HFFc6 (cell line): ENCODE measurements at places on chromosomes 3 and 15. TPM values are rescaled to one million over a fixed set of nuclear protein-coding genes. Genes with fewer than 3 reads are reported as not detected.
A peak's percentile ranks its signal among the peaks of the same experiment; 100 is the strongest.

DNA sequence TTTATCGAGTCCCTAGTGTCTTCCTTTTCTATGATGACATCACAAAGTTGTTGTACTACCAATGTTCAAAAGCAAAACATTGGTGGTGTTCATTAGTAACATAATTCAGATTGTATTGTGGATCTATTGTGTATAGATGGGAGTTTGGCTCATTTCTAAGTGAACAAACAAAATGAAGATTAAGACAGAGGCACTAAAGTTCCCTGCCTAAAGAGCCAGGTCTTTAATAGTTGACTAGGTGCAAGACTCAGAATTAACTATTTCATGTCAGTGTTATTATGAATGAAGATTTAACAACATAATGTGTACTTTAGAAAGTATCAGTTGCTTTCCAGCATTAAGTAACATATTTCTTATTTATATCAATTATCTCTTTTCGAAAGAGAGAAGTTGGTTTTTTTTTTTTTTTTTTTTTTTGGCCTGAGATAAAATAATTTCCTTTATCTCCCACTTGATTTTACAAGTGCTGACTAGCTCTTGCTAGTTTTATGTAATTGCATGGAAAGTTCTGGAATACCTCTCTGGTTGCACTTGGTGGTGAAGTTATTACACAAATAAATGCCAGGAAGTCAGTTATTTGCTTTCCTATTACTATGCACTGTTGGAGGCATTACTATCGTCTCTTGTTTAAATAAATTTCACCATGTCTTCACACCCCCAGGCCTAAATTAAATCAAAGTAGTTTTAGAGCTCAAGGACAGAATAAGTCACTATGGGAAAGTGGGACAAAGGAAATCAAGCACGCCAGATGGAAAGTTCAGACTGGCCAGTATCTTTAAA, 48.7 kb downstream of the NAALADL2 start:
- H3K27me3 ChIP-seq = no peaks in the 10 kb centered on the region
- no peak for DNase-seq
- H3K4me3 ChIP-seq = no peak overlapping the region
- no peaks in the 10 kb centered on the region for H3K36me3 ChIP-seq
- peak overlapping the region; percentile 59; the same call in 1 of the 2 replicates for H3K27ac ChIP-seq
- peaks cover 27% of the 10 kb centered on the region for H3K4me1 ChIP-seq

GRCh38 chr3:31762888-31763351, 218.1 kb downstream of the OSBPL10 start:
- no peak for DNase-seq
- H3K27ac ChIP-seq = no peak overlapping the region
- H3K4me3 ChIP-seq = no peak overlapping the region
- no peaks in the 10 kb centered on the region for H3K36me3 ChIP-seq
- H3K27me3 ChIP-seq = peaks cover 2% of the 10 kb centered on the region
- no peaks in the 10 kb centered on the region for H3K4me1 ChIP-seq

- H3K27me3 ChIP-seq = no peaks in the 10 kb centered on the region
- H3K27ac ChIP-seq = peak overlapping the region; percentile 79
- H3K4me3 ChIP-seq = peak overlapping the region; percentile 20; the same call in 1 of the 2 replicates
- peak; percentile 30 for DNase-seq
Measured at GRCh38 chr3:14208977-14209394, 30.4 kb downstream of the LSM3 start.

GRCh38 chr3:110783541-110783940, 288.1 kb upstream of the NECTIN3 start:
- H3K4me1 ChIP-seq = peaks cover 17% of the 10 kb centered on the region
- DNase-seq = no peak
- H3K27ac ChIP-seq = no peak overlapping the region
- H3K27me3 ChIP-seq = no peaks in the 10 kb centered on the region

DNA sequence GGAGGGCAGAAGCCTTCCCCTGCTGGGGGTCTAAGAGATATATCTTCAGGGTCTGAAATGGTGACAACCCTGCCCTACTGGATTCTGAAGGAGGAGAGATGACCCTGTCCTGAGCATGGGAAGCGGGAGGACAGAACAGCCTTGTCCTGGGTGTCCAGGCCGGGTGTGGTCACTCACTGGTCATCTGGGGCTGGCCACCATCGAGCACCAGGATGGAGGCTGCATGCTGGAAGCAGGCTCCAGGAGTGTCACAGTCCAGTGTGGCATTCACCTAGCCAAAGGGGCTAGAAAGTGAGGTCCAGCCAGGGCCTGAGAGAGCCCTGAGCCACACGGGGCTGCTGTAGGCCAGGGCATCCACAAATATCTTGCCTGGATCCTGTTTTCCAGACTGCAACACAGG, 5.2 kb downstream of the CDHR4 start:
- H3K4me3 ChIP-seq = no peak overlapping the region
- peaks cover 22% of the 10 kb centered on the region for H3K4me1 ChIP-seq
- H3K27ac ChIP-seq = no peak overlapping the region
- H3K36me3 ChIP-seq = no peaks in the 10 kb centered on the region

- DNase-seq = no peak
- H3K36me3 ChIP-seq = no peaks in the 10 kb centered on the region
- no peaks in the 10 kb centered on the region for H3K4me1 ChIP-seq
- H3K27ac ChIP-seq = no peak overlapping the region
- no peak overlapping the region for H3K4me3 ChIP-seq
Measured at GRCh38 chr3:193465992-193466608, 87.5 kb upstream of the ATP13A5 start.

DNA sequence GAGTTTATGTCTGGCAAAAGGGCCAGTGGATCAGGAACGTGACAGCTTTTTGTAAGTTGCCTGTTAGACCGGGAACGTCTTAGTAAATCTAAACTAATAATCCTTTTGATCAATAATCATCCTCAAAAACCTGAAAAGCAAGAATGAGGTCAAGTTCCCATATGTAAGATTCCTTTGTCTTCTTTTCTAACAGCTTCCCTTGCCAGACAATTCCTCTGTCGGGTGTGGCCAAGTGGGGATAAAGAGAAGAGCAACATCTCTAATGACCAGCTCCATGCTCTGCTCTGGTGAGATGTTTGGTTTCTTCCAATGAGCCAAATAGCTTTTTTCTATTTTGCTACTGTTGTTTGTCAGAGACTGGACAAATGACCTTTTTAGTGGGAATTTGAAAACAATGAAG, 19.8 kb downstream of the FANCD2OS start:
- H3K27ac ChIP-seq = no peak overlapping the region
- DNase-seq = no peak
- H3K4me3 ChIP-seq = no peak overlapping the region

GRCh38 chr15:92922418-92923002, 22.4 kb downstream of the CHD2 start:
- H3K4me3 ChIP-seq = no peak overlapping the region; the same call in 1 of the 2 replicates
- peaks cover 60% of the 10 kb centered on the region for H3K36me3 ChIP-seq
- peak overlapping the region; percentile 83 for H3K27ac ChIP-seq

- H3K27me3 ChIP-seq = no peaks in the 10 kb centered on the region
- H3K4me1 ChIP-seq = peaks cover 16% of the 10 kb centered on the region
- H3K27ac ChIP-seq = no peak overlapping the region
- H3K4me3 ChIP-seq = no peak overlapping the region
- no peak for DNase-seq
Measured at GRCh38 chr3:105145511-105145910, 221.2 kb upstream of the ALCAM start.

- H3K27me3 ChIP-seq = peaks cover 8% of the 10 kb centered on the region
- DNase-seq = no peak
- H3K4me1 ChIP-seq = peaks cover 18% of the 10 kb centered on the region
- H3K4me3 ChIP-seq = no peak overlapping the region
- H3K27ac ChIP-seq = no peak overlapping the region
Measured at GRCh38 chr3:127288921-127289705, 1.3 kb upstream of the PRR20G start.

DNA sequence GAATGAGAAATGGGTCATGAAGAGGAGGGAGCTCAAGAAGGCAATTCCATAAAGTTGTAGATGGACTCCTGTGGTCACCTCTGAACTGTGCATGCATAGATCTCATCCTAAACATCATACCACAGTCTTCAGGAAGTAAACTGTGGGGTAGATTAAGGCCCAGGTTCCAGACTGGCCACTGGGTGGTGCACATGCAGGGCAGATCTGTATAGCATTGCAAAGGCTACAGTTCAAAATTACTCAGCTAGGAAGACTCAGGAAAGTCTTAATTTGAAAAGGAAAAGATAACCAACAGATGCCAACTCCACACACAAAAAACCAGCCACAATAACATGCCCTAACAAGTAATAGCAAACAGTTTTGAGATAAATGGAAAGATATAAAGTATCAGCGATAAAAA, 20.3 kb downstream of the KY start:
- H3K4me1 ChIP-seq = peaks cover 6% of the 10 kb centered on the region; the same call in 1 of the 2 replicates
- H3K27me3 ChIP-seq = peaks cover 8% of the 10 kb centered on the region; the same call in 1 of the 2 replicates
- DNase-seq = peak; percentile 35
- peaks cover 4% of the 10 kb centered on the region; the same call in 1 of the 2 replicates for H3K36me3 ChIP-seq

Gene WDR72
- total RNA-seq = not detected in 3 replicates

Gene TADA3
- total RNA-seq = 76.6 to 84.4 TPM (median 79.2 TPM) in 3 replicates

Gene DALRD3
- 31.6 to 35.0 TPM (median 33.9 TPM) in 3 replicates for total RNA-seq

Gene GNAT1
- total RNA-seq = not detected in 3 replicates

Gene TKT
- 373 to 562 TPM (median 406 TPM) in 3 replicates for total RNA-seq

Gene SLC24A5
- total RNA-seq = not detected in 3 replicates
